ENCODE measurements at places on chromosomes 13 and 19. TPM values are rescaled to one million over a fixed set of nuclear protein-coding genes. Genes with fewer than 3 reads are reported as not detected.

GRCh38 chr19:6835501-6835900 lies 51.9 kb upstream of the ADGRE1 start:
- DNase-seq, result no peak

- DNase-seq, result no peak
Measured at GRCh38 chr13:89694451-89694850, 1653.0 kb upstream of the MIR17HG start.

DNA sequence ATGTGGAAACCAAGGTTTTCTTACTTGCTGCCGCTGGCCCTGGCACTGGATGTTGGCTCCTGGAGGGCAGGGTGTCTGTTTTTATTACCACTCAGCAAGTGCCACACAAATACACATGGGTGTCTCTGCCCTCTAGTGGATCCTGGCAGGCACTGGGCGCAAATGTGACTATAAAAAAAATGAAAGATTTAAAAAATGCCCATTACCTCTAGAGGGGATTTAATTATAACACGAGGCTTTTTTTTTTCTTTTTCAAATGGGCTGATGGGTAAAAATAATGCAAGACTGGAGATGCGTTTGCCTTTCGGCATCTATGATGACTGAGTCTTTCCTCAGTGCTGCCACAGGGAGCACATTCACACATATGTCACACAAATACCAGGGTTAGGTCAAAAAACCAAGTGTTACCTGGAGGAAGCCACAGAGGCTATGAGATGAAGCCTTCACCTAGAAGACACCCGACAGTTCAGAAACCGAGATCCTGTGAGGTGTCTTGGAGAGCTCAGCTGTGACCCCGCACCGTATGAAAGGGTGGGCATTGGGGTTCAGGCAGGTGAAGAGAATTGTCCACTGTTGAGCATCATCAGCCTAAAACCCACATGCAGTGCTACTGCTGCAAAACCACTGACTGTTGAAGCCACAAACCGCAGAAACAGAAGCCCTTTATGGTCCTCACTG lies 25.7 kb downstream of the CHAMP1 start:
- DNase-seq, result peak; percentile 53

DNA sequence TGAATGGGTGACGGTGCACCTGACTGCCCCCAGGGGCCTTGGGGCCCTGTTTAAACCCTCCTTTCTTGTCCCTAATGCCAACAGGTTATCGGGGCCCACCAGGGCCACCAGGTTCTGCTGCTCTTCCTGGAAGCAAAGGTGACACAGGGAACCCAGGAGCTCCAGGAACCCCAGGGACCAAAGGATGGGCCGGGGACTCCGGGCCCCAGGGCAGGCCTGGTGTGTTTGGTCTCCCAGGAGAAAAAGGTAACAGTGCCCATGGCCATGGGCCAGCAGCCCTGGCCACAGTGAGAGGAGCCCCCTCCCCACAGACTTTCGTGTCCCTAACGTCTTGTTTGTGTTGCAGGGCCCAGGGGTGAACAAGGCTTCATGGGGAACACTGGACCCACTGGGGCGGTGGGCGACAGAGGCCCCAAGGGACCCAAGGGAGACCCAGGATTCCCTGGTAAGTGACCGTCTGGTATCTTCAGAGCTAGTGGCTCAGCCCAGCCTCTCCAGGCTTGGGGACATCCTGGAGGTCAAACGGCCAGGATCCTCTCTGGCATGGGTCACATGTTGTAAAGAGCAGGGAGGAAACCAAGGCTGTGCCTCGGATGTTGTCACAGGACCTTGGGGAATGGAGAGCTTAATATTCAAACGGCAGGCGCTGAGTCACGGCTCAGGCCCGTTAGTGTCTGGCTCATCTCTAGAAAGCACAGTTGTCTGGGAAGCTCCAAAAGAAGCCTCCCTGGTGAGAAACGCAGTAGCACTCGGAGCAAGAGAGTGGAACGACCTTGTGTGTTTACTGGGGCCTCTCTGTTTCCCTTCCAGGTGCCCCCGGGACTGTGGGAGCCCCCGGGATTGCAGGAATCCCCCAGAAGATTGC lies 58.3 kb downstream of the RAB20 start:
- no peak for DNase-seq

GRCh38 chr19:10422846-10423245 lies 2.5 kb downstream of the PDE4A start:
- DNase-seq, result no peak

Gene YJEFN3
- 0.45 TPM for total RNA-seq

Gene PEX11G
- 1.6 TPM for total RNA-seq

Data from fibroblast of the aortic adventitia (primary cell).